PC-3 (cell line): ENCODE measurements at places on chromosomes 2 and 18. TPM values are rescaled to one million over a fixed set of nuclear protein-coding genes. Genes with fewer than 3 reads are reported as not detected.
A peak's percentile ranks its signal among the peaks of the same experiment; 100 is the strongest.

The PLA2R1 gene
- total RNA-seq, result 2.4 and 3.4 TPM in 2 replicates

The CFC1B gene
- total RNA-seq, result not detected in 2 replicates

DNA sequence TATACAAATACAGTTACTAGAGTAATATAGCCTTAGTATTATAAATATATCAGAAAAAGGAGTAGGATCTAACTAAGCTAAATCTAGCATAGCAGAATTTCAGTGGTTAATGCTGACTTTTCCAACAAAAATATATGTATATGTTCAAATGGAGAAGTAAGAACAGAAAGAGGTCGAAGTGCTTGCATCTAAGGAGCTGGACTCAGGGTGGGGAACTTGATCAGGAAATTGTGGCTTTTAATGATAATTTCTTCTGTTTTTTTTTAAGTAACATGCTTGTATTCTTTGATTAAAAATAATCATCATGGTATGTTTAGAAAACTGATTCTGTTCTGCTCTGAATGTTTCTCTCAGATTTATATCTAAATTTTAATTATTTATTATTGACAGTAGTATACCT, 327.1 kb downstream of the GALNT13 start:
- H3K27ac ChIP-seq, result no peak overlapping the region
- H3K36me3 ChIP-seq, result no peaks in the 10 kb centered on the region
- no peaks in the 10 kb centered on the region for H3K4me1 ChIP-seq
- no peak for DNase-seq
- H3K4me3 ChIP-seq, result no peak overlapping the region
- no peaks in the 10 kb centered on the region for H3K27me3 ChIP-seq

DNA sequence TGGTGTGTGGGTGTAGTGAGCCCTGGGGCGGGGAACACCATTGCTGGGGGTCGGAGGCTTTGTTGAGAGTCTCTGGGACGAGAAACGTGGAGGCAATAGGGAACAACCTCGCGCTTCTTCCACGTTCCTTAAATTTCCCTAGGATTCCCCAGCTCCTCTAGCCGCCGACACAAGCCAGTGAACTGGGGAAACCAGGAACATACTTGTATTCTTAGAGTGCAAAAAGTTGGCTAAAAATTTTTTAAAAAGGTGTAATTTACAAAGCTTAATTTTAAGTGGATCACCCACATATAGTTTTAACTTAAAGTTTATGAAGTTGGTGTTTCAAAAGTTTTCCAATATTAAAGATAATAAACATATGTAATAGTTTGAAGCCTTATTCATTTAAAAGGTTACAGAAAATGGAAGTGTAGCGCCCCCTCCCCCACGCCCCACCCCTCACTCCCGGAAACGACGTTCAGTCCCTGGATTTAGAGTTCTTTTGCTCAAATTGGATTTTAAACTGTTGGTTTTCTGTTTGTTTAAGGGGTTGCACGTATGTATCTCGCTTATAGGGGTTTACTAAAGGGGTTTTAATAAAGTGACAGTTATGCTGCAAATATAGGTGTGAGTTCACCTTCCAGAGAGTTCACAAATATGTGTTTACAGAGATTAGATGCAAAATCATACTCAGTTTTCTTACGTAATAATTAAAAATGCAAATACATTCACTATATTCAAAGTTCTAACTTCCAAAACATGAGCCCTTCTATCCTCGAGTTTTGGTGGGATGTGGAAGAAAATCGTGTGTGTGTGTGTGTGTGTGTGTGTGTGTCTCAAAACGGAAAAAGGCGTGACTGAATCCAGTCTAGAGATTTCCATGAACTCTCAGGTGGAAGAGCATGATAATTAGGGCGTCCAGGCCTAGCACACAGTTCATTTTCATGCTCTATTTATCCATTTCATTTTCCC, 872 bp downstream of the DSG2 start:
- H3K36me3 ChIP-seq, result no peaks in the 10 kb centered on the region
- no peak for DNase-seq
- no peaks in the 10 kb centered on the region for H3K27me3 ChIP-seq
- peak overlapping the region; percentile 62 for H3K27ac ChIP-seq

- H3K4me1 ChIP-seq, result peaks cover 11% of the 10 kb centered on the region
- no peaks in the 10 kb centered on the region for H3K36me3 ChIP-seq
- no peak overlapping the region for H3K27ac ChIP-seq
- DNase-seq, result no peak
- no peak overlapping the region for H3K4me3 ChIP-seq
- H3K27me3 ChIP-seq, result no peaks in the 10 kb centered on the region
Measured at GRCh38 chr2:159591221-159591620, 25.1 kb downstream of the BAZ2B start.

DNA sequence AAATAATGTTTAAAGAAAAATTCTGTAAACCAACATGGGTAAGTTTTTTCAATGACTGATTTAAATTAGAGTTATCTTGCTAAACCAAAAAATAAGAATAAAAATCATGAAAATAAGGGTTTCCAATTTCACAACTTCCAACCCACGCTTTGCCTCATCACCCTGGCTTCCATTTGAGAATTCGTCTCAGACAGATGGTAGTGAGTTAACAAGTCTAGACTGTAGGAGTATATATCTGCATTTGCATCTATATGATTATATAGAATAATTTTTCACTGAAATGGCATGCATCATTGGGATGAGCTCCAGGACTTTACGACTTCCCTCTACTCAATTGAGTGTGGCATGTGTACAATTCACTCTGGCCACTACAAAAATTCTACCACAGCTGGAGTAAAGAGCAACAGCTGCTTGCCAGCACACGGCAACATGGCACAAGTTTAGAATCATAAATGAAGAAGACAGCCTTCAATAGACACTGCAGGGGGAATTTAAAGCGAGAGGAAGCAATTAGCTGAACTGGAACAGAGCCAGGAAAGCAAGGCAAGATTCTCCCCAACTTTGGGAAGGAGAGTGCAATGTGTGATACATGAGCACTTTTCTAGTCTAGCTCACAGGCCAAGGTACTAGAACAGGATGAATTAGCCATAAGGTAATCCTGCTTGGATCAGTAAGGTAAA, 1673.5 kb upstream of the CELF4 start:
- no peak overlapping the region for H3K4me3 ChIP-seq
- no peaks in the 10 kb centered on the region for H3K4me1 ChIP-seq
- H3K27me3 ChIP-seq, result no peaks in the 10 kb centered on the region

DNA sequence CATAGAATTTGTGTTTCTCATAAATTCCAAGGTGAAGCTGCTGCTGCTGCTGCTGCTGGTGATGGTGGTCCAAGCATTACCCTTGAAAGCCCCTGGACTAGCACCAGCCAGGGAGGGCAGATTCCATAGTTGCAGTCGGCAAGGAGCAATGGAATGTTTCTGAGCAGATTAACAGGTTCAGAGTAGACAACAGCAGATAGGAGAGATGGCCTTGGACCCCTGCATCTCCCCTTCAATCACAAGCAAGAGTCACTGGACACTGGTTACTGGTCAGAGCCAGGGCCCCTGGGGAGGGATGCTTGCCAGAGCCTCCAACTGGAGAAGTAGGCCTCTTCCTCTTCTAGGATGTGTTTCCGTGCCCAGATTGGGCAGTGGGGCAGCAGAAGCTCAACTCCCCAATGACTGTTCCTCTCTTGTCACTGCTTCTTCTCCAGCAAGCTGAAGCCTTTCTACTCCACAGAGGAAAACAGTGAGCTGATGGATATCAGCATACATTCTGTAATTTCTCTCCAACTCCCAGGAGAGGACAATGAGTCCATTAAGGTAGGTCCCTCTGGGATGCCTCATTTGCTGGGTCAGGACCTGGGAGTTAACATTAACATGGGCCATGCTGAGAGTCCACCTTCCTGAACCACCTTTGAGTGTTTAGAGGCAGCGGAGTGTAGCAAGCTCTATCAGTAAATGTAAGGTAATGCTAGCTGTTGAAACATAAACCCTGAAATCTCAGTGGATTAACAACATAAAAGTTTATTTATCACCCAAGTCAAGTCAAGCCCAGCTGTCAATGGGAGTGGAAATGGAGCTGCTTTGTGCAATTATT, 35.3 kb downstream of the MROH2A start:
- no peak for DNase-seq
- no peaks in the 10 kb centered on the region for H3K27me3 ChIP-seq
- H3K4me1 ChIP-seq, result no peaks in the 10 kb centered on the region

- H3K27me3 ChIP-seq, result no peaks in the 10 kb centered on the region
- H3K4me3 ChIP-seq, result no peak overlapping the region
- peaks cover 13% of the 10 kb centered on the region for H3K4me1 ChIP-seq
- H3K27ac ChIP-seq, result no peak overlapping the region
- DNase-seq, result no peak
- H3K36me3 ChIP-seq, result peaks cover 1% of the 10 kb centered on the region
Measured at GRCh38 chr2:84900971-84901370, 4.5 kb upstream of the TMSB10 start.

DNA sequence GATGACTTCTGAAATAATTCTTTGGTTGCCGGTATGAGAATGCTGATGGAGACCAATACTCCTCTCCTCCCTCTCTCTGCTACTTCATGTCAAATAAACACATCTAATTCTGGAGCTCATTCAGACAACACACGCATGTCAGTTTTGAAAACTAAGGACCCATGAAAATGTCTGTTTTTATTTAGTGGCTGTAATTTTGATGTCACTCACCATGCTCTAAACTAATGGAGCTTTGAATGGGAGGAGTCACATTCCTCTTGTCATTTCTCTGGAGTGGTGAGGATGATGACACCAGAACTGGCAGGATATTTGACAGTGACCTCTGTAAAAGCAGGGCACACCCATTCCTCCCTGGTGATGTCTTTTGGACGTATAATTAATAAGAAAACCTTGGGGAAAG, 163.0 kb downstream of the PHLPP1 start:
- DNase-seq, result no peak
- no peaks in the 10 kb centered on the region for H3K27me3 ChIP-seq
- no peaks in the 10 kb centered on the region for H3K36me3 ChIP-seq
- H3K27ac ChIP-seq, result no peak overlapping the region
- peaks cover 29% of the 10 kb centered on the region for H3K4me1 ChIP-seq

DNA sequence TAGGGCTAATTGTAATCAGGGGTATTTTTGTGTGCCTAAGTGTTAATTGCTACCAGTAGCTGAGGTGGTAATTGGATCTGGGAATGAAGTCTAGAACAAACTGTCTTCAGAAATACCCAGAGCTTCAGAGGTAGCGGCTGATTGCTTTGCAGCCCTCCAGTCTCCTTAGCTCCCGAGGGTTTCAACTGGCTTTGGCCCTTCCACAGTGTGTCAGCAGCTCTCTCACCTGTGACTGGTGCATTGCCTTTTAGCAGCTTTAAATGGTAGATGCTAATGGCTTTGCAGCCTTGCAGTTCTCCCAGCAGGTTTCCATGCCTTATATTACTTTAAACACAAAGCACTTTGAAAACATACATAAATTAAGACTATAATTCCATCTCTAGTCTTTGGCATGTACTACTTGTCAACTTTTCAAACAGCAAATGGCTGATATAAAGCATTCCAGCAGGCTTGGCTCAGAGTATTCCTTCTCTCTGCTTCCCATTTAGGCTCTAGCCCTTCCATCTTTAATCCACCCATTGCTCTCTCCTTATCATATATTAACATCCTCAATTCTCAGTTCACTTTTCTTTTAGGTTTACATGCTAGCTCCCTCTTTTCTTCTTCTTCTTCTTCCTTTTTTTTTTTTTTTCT, 156.4 kb upstream of the GALNT13 start:
- H3K4me3 ChIP-seq, result no peak overlapping the region
- H3K27me3 ChIP-seq, result 0 out of 2 replicates have a peak, but pooled peaks cover 3% of the 10 kb centered on the region
- H3K36me3 ChIP-seq, result no peaks in the 10 kb centered on the region

DNA sequence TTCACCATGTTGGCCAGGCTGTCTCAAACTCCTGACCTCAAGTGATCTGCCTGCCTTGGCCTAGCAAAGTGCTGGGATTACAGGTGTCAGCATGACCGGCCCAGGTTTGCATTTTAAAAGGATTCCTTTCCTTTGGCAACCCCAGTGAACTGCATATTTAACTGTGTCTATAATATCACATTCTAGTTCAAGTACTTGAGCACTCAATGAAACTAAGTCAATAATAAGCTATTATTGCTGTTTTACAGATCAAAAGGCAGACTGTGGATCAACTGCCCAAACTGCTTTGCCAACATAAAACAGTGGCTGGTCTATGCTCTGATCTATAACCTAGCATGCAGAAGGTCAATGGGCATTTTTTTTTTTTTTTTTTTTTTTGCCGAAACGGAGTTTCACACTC, 144.5 kb downstream of the USP34 start:
- peaks cover 25% of the 10 kb centered on the region for H3K36me3 ChIP-seq
- H3K4me3 ChIP-seq, result no peak overlapping the region
- no peaks in the 10 kb centered on the region for H3K27me3 ChIP-seq
- DNase-seq, result no peak

DNA sequence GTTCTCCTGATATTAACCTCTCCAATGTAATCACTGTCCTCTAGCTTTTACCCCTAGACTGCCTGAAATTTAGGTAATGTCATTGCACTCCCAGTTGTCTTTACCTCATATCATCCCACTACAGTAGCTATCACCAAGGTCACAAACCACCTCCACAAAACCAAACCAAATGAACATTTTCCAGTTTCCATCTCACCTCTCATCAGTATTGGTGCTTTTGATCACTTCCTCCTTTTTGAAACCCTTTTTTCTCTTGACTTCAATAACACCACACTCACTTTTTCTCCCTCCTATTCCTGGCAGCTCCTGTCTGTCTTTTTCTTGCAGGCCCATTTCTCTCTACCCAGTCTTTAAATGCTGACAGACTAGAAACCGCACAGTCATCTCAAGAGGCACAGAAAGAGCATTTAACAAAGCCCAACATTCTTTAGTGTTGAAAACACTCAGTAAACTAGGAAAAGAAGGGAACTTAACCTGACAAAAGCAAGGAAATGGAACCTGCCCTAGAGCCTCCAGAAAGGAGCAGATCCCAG, 95.9 kb upstream of the SIX2 start:
- H3K36me3 ChIP-seq, result no peaks in the 10 kb centered on the region
- DNase-seq, result no peak
- no peaks in the 10 kb centered on the region for H3K27me3 ChIP-seq
- 0 out of 2 replicates have a peak overlapping the region, but pooled peaks have one; percentile 89 for H3K27ac ChIP-seq
- peaks cover 38% of the 10 kb centered on the region for H3K4me1 ChIP-seq

The IL36B gene
- total RNA-seq, result not detected in 2 replicates

DNA sequence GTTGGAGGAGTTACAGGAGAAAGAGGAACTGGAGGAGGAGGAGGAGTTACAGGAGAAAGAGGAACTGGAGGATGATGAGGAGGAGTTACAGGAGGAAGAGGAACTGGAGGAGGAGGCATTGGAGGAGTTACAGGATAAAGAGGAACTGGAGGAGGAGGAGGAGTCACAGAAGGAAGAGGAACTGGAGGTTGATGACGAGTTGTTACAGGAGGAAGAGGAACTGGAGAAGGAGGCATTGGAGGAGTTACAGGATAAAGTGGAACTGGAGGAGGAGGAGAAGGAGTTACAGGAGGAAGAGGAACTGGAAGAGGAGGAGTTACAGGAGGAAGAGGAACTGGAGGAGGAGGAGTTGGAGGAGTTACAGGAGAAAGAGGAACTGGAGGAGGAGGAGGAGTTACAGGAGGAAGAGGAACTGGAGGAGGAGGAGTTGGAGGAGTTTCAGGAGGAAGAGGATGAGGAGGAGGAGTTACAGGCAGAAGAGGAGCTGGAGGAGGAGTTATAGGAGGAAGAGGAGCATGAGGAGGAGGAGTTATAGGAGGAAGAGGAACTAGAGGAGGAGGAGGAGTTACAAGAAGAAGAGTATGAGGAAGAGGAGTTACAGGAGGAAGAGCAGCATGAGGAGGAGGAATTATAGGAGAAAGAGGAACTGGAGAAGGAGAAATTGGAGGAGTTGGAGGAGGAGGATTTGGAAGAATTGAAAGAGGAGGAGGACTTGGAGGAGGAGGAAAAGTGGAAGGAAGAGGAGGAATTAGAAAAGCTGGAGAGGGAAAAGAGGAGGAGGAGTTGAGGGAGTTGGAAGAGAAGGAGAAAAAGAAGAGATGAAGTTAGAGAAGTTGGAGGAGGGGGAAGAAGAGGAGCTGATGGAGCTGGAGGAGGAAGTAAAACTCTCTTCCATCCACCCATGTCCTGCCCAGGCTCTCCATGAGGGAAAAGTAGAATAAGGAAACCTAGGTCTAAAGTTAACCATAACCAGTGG, 37.2 kb downstream of the CLASP1 start:
- no peak overlapping the region for H3K27ac ChIP-seq
- no peak overlapping the region for H3K4me3 ChIP-seq
- H3K27me3 ChIP-seq, result no peaks in the 10 kb centered on the region
- H3K36me3 ChIP-seq, result no peaks in the 10 kb centered on the region
- H3K4me1 ChIP-seq, result no peaks in the 10 kb centered on the region
